Activated CD4-positive, alpha-beta T cell treated with anti-CD3 and anti-CD28 coated beads, Interleukin-2, Interleukin-6, amounts not matched to agents 100 ng/mL and 50 ng/mL, durations not matched to agents 16 hours and 8 hours (primary cell): ENCODE measurements at places on chromosomes 5 and 9.
A peak's percentile ranks its signal among the peaks of the same experiment; 100 is the strongest.

- DNase-seq: peak; percentile 92
Observed at GRCh38 chr9:4970970-4971641, 14.0 kb upstream of the JAK2 start.

- DNase-seq: no peak
Observed at GRCh38 chr5:158869092-158869491, 230.6 kb downstream of the EBF1 start.

DNA sequence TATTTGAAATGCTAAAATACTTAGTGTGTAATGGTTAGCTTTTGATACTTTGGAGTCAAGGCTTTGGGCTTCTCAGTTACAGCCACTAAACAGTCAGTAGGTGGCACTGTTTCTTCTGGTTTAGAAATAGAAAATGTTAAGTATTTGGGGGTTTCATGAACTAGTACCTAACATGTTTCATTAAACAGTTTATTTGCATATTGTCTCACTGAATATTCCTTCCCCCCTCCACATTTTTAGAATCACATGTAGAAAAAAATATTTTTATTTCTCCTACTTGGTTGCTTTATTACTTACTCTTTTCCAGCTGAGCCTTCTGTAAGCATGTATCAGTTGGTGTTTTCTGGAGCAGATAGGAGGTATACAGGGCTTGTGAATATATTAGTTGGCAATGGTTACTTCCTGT lies 48.0 kb downstream of the IPO11 start:
- peak; percentile 44 for DNase-seq

GRCh38 chr9:114484854-114485443 lies 20.3 kb downstream of the WHRN start:
- DNase-seq: peak; percentile 85

DNA sequence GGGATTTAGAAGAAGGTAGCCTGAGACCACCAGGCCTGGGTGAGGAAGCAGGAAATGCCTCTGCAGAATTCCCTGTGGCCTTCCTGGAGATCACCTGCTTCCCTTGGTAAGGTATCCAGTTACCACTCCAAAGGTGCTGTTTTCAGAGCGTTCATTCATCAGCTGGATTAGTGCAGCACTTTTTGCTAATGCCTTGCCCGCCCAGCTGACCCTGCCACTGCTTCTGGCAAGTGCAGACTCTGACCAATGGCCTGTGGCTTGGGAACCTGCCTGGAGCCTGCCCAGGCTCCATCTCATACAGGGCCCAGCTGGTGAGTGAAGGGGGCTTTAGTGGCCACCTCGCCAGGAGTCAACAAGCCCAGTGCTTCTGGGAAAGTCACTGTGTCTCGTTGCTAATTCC lies 48.6 kb downstream of the FOXI1 start:
- DNase-seq: no peak

GRCh38 chr5:133691448-133691847 lies 79.1 kb upstream of the FSTL4 start:
- DNase-seq: no peak

- DNase-seq: no peak
Observed at GRCh38 chr5:59464969-59465368, 428.6 kb downstream of the PDE4D start.

DNA sequence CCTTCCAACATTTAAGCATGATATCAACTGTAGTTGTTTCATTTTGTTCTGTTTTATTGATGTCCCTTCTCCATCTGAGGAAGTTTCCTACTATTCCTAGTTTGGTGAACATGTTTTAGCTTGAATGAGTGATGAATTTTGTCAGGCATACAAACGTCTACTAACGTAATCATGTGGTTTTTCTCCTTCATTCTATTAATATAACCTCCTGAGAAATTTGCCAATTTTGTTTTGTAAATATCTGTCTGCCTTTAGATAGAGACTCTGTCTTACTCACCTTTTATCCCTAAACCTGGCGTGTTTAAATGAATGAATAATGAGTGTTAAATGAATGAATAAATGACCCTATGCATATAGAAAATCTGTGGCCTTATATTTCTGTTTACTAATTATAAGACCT lies 26.5 kb upstream of the NREP start:
- DNase-seq: no peak

DNA sequence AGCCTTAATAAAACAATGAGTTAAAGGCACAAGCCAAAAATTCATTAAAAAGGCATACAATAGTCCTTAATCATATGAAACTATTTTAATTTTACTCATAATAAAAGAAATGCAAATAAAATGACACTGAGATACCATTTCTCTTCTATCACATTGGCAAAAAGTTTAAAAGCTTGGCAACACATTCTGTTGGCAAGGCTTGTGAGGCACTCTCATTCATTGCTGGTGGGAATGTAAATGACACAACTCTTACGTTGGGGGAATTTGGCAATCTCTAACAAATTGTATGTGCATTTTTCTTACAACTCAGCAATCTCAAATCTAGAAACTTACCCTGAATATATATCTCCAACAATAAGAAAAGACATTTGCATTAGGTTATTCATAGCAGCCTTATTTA lies 111.6 kb downstream of the PRELID2 start:
- DNase-seq: no peak

- no peak for DNase-seq
Observed at GRCh38 chr5:118366429-118366828, 621.9 kb downstream of the DTWD2 start.

- no peak for DNase-seq
Observed at GRCh38 chr9:99866398-99866797, 40.1 kb upstream of the STX17 start.

DNA sequence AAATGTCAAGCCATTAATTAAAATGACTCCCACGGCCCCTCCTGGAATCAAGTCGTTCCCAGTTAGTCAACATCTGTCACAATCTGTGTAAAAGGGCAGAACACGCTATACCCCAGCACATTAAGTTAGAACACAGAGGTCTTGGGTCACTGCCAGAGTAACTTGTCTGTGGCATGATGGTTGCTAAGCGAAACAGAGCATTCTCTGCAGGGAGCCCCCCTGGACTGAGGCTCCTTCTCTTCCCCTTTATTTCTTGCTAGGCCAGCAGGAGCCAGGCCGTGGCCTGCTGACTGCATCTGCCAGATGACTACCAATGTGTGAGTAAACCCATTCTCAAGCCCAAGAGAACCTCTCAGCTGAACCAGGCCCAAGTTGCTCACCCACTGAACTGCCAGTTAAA lies 51.9 kb upstream of the ZBED3 start:
- DNase-seq: peak; percentile 4

- peak; percentile 75 for DNase-seq
Observed at GRCh38 chr9:5186416-5187169, 1.2 kb upstream of the INSL6 start.

GRCh38 chr5:125142458-125142857 lies 396.0 kb upstream of the ZNF608 start:
- no peak for DNase-seq

DNA sequence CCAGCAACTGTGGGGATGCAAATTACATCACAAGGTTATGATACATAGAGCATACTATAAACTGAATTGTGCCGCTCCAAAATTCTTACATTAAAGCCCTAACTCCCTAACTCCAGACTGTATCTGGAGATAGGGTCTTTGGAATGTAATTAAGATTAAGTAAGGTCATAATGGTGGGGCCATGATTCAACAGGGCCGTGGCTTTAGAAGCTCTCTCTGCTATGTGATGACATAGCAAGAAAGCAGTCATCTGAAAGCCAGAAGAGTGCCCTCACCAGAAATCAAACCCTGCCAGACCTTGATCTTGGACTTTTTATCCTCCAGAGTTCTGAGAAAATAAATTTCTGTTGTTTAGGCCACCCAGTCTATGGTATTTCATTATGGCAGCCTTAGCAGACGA lies 123.9 kb downstream of the FBXL17 start:
- DNase-seq: no peak

DNA sequence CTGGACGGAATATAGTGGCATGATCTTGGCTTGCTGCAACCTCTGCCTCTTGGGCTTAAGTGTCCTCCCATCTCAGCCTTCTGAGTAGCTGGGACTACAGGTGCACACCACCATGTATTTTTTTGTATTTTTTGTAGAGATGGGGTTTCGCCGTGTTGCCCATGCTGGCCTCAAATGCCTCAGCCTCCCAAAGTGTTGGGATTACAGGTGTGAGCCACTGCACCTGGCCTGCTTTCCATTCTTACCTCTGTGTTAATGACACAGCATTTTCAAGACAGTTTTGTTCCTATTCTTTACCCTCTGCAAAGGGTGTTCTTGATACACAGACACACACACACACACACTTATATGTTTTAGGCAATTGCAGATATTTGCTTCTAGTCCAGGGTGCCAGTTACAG lies 113.3 kb downstream of the LRRC70 start:
- no peak for DNase-seq

DNA sequence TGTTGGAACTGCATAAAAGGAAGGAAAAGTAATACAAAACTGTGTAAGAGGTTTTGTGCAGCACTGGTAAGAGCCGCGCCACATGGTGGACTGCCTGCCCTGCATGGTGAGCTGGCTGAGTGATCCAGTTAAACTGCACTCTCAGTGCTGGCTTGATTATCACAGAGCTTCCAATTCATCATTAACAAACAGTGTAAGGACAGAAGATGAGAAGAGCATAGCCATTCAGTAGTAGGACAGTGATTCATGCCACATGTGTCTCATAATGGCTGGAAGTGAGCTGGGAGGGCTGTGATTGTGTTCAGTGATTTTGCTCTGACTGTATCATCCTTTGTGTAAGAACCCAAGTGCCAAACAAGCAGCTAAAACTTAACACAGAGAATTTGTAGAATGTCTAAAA lies 14.1 kb downstream of the ASPN start:
- no peak for DNase-seq

DNA sequence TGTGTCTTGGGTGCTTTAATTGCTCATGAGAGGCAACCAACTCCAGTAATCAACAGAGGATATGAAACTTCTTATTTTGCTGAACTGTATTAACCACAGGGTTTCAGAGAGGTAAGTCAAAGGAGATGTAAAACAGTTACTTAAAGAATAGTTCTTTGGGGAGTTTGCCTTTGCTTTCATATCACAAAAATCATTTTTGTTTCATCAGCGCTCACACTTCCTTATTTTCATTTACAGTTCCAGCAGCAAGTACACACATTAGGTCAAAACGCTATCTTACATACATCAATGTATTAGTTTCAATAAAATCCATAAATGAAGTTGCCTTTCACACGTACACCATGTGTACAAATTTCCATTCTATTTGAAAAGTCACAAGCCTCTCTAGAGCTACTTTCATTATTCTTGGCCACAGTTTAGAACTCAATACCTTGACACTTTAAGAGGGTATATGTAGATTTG lies 50.1 kb downstream of the ST8SIA4 start:
- peak; percentile 73 for DNase-seq

- no peak for DNase-seq
Observed at GRCh38 chr9:96413302-96414221, 4.6 kb downstream of the ZNF367 start.

- no peak for DNase-seq
Observed at GRCh38 chr9:132027752-132028663, 51.7 kb downstream of the MED27 start.

- DNase-seq: peak; percentile 74
Observed at GRCh38 chr5:138352722-138353559, 456 bp downstream of the KDM3B start.

GRCh38 chr9:27210588-27210987 lies 86.4 kb downstream of the EQTN start:
- DNase-seq: no peak
